Left lung (tissue), 14 donors: ENCODE measurements at places on chromosomes 1 and 21. TPM values are rescaled to one million over a fixed set of nuclear protein-coding genes. Genes with fewer than 3 reads are reported as not detected.

The SFN gene
- polyA plus RNA-seq = 0.65 TPM

The PCSK9 gene
- 0.63 TPM for polyA plus RNA-seq

The HAPLN2 gene
- polyA plus RNA-seq = 0.25 TPM

The KNCN gene
- polyA plus RNA-seq = 0.20 TPM

The KCNA3 gene
- 1.5 TPM for polyA plus RNA-seq

DNA sequence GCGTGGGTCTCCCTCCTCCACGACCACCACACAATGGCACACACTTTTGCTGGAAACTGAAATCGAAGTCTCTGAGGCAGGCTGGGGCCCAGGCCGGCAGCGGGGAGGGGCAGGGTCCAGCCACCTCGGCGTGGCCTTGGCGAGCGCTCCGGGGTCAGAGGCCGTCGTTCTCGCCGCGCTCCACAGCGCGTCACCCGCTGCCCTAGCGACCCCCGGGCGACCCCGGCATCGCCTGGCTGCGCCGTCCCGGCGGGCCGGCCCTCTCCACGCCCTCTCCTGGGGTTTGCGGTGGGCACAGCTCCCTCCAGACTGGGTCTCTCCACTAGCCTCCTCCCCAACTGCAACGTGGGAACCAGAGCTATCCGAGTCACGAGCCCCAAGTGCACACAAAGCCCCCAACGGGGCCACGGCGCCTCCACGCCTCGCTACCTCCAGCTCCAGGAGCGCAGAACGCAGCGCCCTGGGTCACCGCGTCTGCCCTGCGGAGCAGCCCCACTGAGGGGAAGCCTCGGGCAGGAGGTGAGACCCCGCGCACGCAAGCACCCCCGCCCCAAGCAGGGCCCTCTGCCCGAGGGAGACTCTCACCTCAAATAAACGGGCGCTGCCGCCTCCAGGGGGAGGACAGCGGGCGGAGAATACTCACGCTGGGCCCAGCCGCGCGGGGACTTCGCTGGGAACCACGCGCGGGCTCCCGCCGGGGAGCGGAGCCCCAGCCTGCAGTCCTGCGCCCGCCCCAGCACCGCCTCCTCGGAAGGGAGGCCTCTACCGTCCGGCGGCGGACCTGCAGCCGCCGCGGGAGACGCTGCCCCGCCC lies 134.0 kb upstream of the BARHL2 start:
- DNase-seq = peak; percentile 87

GRCh38 chr1:23768733-23769132 lies 9.5 kb upstream of the PITHD1 start:
- DNase-seq = no peak

- no peak for DNase-seq
These were observed 5.5 kb upstream of the ANKRD35 start for GRCh38 chr1:145891143-145891542.

DNA sequence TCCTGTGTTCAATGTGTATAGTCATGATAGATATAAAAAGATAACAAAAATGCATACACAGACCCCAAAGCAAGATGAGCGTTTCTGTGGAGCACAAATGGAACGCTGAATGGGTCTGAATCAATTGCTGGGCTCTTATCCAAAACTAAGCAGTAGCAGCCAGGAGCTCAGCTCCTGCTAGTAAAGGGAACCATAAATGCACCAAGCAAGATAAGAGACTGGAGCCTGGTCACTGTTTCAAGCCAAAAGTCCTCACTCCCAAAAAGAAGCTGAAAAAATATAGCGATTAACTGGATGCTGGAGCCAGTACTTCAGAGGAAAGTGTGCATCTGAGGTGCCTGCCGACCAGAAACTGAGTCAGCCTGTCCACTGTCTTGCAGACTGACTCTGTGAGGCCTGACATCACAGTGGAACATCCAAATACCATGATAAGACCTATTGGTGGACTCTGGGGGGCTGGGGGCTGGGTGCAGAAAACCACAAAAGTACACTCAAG lies 68.9 kb downstream of the LRRC8C start:
- DNase-seq = no peak

- DNase-seq = no peak
These were observed 101.6 kb downstream of the VAV3 start for GRCh38 chr1:107863342-107863741.

GRCh38 chr1:210236386-210236839 lies 3.8 kb downstream of the SERTAD4 start:
- DNase-seq = no peak

DNA sequence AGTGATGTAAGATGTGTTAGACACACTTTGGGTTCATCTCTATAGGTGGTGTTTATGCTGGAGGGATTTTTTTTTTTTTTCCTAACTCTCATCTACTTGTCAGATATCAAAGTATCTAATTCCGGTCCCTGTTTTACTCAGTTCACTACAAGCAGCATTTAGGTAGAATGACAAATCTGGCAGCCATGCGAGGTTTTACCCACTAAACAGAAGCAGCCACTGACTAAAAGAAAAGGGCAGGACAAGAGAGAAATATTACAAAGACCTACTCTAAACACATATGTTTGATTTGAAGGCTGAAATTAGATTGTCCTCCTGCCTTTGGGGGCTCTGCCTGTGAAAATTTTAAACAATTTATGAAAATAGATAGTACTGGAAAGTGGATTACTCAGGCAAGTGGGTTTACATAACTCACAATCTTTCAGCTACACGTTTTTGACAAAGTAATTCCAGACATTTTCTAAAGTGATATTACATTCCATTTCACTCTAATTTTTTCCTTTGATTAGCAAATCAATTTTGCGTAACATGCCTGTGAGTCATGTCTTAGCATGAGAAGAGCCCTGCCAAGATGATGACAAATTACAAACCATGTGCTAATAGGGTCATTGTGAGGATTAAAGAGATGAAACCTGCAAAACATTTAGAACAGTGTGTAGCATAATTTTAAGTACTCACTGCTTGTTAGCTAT lies 172.6 kb downstream of the PLA2G4A start:
- DNase-seq = no peak
